ENCODE measurements at places on chromosomes 1 and 21. TPM values are rescaled to one million over a fixed set of nuclear protein-coding genes. Genes with fewer than 3 reads are reported as not detected.

- DNase-seq, result no peak
Observed at GRCh38 chr21:31623664-31624063, 35.8 kb upstream of the SOD1 start.

DNA sequence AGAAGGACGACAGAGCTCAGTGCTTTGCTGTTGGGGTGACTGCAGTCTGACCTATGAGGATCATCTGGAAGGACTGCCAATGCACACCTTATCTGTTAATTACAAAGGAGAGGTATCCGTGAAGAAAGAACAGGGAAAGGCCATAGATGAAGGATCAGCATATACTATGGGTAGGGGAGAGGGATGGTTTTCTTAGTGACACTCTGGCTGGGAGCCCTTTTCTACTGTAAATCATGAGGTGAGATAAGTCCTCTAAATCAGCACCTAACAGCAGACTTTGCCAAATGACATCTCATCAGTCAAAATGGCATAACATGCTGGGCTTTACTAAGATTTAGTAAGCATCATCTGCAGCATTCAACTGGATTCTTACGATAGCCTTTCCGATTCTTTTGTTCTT lies 100.0 kb downstream of the PLPPR5 start:
- DNase-seq, result no peak

DNA sequence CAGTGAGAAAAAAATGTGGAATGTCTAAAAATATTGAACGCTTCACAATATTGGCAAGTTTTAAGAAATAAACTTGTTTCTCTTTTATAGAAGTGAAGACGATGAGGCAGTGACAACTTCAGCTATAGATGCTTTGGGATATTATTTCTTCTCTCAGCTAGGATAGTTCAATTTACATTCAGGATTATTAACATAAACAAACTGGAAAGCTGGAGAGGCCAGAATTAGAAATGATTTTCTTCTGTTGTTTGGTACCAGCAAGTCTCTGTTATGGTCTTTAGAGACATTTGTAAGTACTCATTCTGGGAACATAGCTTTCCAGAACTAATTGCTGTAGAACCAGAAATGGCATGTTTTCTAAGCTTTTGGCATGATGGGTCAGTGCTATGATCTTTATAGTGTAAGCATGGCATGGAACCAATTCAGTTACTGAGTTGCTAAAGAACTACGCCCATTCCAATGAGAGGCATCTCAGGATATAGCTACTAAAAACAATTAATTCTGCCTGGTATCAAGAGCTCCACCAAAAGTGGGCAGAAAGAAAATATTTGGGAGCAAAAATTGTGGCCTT lies 599.5 kb upstream of the B3GALT2 start:
- DNase-seq, result no peak

GRCh38 chr1:183970516-183971300 lies 66.8 kb downstream of the COLGALT2 start:
- no peak for DNase-seq

DNA sequence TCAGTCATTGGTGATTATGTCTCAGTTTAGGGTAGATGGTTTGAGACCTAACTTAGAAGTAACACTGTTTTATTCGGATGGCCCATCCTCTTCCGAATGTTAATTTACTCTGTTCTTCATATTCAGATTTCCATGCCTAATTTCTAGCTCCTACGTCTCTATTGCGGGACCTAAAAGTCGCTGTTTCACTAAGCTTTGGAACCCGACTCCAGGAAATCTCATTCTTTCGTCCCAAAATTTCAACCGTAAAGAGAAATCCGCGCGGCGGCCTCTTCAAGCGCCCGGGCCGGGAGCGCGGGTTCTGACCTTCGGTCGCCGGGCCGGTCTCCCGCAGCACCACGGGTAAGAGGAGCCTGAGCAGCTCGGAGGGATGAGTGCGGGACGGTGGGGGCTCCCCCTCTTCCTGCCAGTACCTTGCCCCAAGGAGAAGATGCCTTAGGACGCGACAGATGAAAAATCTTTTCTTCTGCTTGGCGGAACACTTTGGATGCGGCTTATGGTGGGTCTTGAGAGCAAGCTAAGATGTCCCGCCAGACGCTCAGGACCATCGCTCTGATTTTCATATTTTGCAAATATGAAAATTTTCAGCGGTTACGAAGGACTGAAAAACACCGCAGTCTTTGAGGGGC lies 128.7 kb downstream of the PPIAL4G start:
- no peak for DNase-seq

- DNase-seq, result no peak
Observed at GRCh38 chr1:231396643-231397042, 25.4 kb downstream of the EGLN1 start.

DNA sequence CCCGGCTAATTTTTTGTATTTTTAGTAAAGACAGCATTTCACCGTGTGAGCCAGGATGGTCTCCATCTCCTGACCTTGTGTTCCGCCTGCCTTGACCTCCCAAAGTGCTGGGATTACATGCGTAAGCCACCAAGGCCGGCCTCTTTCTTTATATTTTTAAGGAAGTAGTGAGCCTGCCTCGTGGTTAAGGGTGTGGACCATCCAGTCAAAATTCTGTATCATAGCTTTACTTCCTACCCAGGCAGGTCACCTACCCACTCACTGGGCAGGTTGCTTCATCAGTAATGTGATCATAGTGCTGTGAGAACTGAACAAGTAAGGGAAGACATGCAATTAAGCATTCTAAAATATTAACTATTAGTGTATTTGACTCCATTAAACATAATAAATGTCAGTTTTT lies 8.1 kb upstream of the ACOT7 start:
- DNase-seq, result no peak

DNA sequence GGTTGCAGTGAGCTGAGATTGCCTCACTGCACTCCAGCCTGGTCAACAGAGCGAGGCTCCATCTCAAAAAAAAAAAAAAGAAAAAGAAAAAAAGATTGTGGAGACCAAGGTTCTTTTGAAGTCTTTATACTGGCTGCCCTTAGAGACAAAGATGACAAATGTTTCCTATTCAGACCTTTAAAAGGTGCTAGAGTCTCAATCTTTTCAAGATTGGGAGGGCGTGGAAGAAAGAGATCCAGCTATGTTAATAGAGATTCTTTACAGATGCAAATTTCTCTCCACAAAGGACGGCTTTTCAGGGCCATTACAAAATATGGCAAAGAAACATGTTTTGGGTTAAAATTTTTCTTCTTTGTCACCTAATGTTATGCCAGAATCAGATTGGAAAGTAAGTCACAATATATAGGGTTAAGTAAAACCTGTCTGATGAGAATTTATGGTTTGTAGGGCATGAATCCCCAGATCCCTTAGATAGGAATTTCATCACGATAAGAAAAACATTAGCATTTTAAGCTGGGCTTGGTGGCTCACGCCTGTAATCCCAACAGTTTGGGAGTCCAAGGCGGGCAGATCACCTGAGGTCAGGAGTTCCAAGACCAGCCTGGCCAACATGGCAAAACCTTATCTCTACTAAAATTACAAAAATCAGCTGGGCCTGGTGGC lies 13.0 kb upstream of the MORC3 start:
- no peak for DNase-seq

GRCh38 chr1:68347415-68347814 lies 102.3 kb downstream of the RPE65 start:
- DNase-seq, result no peak

DNA sequence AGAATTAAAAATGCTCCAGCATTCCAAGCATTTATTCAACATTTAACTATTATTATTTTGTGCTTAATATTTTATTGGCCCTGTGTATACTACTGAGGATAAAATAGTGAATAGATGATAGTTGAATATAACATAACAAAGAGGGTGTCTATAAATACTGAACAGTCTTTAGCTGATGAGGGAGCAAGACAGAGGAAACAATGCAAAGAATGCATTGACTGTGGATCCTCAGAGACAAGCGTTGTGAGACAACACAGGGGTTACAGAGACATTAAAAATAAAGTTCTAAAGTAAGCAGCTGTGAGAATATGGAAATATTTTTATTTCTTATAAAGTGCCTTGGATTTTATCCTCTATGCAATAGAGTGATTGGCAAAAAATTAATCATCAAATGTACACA lies 1133.1 kb downstream of the PLA2G4A start:
- no peak for DNase-seq

GRCh38 chr21:46084709-46085108 lies 13.2 kb upstream of the COL6A2 start:
- DNase-seq, result no peak

GRCh38 chr1:166080277-166080966 lies 86.4 kb downstream of the FAM78B start:
- no peak for DNase-seq

DNA sequence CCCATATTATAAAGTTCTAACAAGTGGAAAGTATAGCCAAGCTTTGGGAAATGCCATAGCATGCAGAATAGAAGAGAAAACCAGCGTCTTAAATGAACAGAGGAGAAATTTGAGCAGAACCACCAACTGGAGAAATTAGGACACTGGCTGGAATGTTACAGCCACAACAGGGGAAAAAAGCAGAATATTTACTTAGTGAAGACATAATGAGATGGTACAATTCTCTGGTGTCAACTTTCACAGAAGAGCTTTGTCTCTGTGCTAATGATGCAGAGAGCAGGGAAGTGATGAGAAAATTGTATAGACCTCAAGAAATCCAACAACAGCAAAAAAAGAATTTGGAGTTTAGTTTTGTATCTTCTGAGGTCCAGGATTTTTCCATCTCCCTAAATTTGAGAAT lies 249.7 kb downstream of the KIF26B start:
- DNase-seq, result no peak

- no peak for DNase-seq
Observed at GRCh38 chr1:60936591-60937342, 145.6 kb upstream of the NFIA start.

DNA sequence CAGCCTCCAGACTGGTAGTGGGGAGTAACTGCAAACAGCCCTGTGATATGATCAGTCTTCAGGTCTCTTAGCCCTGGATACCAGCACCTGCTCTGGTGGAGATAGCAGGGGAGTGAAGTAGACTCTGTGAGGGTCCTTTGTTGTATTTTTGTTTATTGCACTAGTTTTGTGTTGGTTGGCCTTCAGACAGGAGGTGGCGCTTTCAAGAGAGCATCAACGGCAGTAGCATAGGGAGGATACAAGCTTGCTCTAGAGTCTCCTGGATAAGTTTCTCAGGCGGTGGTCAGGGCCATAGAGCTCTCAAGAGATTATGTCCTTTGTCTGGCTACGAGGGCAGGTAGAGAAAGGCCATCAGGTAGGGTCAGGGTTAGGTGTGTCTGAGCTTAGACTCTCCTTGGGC lies 116.4 kb downstream of the USH2A start:
- no peak for DNase-seq

- no peak for DNase-seq
Observed at GRCh38 chr1:223838125-223838854, 7.5 kb downstream of the TP53BP2 start.

DNA sequence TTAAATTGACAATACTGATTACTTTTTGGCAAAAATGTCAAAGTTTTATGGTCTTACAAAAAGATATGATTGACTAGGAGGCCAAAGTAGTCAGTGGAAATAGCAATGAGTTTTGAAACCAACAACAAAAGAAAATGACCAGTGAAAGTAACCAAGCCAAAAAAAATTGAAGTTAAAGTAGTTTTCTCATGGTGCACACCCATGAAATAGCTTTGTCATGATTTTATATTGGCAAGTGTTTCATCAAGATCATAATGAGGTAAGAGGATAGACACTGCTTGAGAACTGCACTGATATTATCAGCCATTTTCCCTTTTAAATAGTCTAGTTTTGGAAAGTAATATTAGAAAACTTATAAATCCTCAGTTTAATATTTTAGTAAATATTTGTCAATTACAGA lies 206.2 kb upstream of the ADAMTS5 start:
- no peak for DNase-seq

DNA sequence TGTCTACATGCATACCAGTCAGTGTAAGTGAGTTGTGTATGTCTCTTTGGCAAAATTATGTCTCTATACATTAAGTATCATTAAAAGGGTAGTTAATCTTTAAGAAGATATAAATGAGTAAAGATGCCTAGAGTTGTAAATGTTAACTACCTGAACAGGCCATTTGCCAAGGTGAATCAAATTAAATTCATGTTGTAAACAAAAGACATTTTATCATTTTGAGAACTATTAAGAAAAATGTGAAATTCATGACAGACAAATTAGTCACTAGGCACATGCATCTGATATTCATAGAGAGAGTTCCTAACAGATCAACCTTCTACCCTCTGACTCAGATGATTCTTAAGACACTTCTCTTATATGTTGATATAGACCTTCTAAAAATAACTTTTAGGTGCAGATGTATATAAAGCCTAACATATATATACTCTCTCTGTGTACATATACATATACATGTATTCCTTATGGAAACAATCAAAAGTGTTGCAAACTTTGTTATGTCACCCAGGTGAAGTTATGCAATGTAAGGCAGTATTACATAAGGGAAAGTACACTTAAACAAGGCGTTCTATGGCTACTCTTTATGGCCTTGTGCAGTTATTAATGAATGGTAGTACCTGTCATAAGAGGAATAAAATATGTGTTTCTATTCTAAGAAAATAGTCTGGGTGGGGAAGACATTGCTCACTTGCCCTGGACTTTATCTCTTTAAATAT lies at the start of gene TMPRSS15:
TMPRSS15 (minus strand) TSS at position 51 of the 716 bp plus-strand sequence. CDS start 163 bp downstream, outside the sequence.
- no peak for DNase-seq

- DNase-seq, result no peak
Observed at GRCh38 chr1:214360116-214360515, 79.2 kb downstream of the SMYD2 start.

DNA sequence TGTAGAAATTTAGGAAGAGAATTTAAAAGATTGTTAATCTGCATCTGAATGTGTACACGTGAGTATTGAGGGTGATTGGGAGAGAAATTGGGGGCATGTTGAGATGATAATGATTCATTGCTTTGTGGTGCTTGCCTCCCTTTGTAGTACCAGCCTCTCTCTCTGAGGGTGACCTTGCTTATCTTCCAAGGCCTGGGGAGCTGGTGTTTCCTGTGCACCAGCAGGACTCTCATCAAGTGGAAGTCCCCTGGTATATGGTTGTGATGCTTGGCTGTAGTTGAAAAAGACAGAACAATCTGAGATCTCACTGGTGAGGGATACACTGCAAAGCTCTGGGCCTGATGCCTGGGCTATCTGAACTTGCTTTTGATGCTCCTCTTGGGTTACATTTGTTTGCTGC lies 4.0 kb downstream of the TCHHL1 start:
- no peak for DNase-seq

DNA sequence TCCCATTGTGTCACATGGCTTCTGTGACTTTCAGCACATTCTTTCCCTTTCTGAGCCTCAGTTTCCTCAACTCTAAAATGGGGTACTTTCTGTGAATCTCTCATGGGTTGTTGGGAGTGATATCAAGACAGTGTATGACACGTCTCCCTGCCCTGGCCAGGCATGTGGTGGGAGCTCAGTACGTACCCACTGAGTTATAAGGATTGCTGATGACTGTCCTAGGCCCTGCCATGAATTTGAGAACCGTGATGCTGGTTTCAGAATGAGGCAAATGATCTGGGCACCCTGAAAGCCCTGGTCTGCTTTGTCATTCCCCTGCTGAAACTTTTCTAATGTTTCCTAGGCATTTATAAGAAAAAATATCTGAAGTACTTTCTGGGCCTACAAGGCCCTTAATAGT lies 3.6 kb downstream of the ZNF362 start:
- DNase-seq, result no peak

- DNase-seq, result no peak
Observed at GRCh38 chr1:5379176-5379759, 613.0 kb downstream of the NPHP4 start.

The REN gene
- not detected for polyA plus RNA-seq

The LIN28A gene
- polyA plus RNA-seq, result not detected

The CLIC4 gene
- polyA plus RNA-seq, result 62.4 TPM

The HHIPL2 gene
- polyA plus RNA-seq, result 0.20 TPM

The LYST gene
- 8.6 TPM for polyA plus RNA-seq

The NPR1 gene
- 2.4 TPM for polyA plus RNA-seq

The ABCA4 gene
- 0.08 TPM for polyA plus RNA-seq

The ZNF669 gene
- polyA plus RNA-seq, result 3.1 TPM

The PTGER3 gene
- polyA plus RNA-seq, result 3.3 TPM

The CACHD1 gene
- 2.8 TPM for polyA plus RNA-seq

The KCNA3 gene
- polyA plus RNA-seq, result not detected

The KLHDC7A gene
- 0.93 TPM for polyA plus RNA-seq

The PAQR6 gene
- polyA plus RNA-seq, result 1.4 TPM
